Activated CD8-positive, alpha-beta memory T cell treated with anti-CD3 and anti-CD28 coated beads for 1 hour (primary cell): ENCODE measurements at places on chromosomes 16 and 17.

GRCh38 chr17:74512624-74513091, 18.6 kb downstream of the CD300LB start:
- no peak for DNase-seq

DNA sequence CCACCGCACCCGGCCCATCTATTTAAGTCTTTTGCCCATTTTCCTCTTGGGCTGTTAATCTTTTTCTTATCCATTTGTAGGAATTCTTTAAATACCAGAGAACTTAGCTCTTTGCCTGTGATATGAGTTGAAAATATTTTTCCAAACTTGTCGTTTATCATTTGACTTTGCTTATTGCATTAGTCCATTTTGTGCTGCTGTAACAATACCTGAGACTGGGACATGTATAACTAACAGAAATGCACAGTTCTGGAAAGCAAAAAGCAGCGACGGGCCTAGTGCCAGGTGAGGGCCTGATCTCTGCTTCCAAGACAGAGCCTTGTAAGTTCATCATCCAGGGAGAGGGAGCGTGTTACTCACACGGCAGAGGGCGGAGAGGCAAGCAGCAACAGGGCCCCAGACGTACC, 25.6 kb upstream of the BHLHA9 start:
- DNase-seq = no peak

- no peak for DNase-seq
Observed at GRCh38 chr16:66924527-66925321, 611 bp downstream of the RRAD start.

DNA sequence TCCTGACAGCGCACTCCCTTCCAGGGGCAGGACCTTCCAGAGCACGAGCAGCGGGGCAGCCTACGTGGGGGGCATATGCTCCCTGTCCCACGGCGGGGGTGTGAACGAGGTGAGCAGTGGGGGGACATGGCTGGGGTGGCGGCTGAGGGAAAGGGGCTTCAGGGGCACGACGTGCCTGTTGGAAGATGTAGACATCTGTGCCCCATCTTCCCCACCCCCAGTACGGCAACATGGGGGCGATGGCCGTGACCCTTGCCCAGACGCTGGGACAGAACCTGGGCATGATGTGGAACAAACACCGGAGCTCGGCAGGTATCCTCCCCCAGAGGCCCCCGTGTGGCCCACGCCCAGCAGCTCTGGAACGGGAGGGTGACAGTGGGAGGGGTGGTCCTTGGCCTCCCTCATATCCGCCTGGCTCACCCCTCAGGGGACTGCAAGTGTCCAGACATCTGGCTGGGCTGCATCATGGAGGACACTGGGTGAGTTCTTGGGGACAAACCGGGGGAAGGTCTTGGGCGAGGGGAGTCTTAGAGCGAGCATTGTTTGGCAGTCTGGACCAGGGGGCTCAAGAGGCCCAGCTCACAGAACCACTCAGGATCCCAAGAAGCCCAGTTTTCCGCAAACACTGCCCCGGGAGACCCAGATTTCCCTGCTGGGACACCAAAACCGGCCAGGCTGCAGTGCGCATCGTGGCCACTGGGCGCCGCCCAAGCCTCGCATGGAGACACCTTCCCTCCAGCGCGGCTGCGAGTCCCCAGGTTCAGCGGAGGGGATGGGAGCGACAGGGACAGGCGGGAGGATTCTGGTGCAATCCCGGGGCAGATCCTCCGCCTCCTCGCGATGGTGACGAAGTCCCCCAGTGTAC, 15.7 kb downstream of the ADAM11 start:
- DNase-seq = peak; percentile 87

- DNase-seq = no peak
Observed at GRCh38 chr17:17682293-17682736, 1.1 kb downstream of the RAI1 start.
